ENCODE measurements at places on chromosomes 13 and 19. TPM values are rescaled to one million over a fixed set of nuclear protein-coding genes. Genes with fewer than 3 reads are reported as not detected.

The KIRREL2 gene
- total RNA-seq, result 0.39 TPM

The CEACAM19 gene
- 3.4 TPM for total RNA-seq

The POU2F2 gene
- under 0.01 TPM for total RNA-seq

The ZNF878 gene
- 0.98 TPM for total RNA-seq

The DBP gene
- total RNA-seq, result 5.5 TPM

The PRR19 gene
- 1.2 TPM for total RNA-seq

The SLC6A16 gene
- total RNA-seq, result under 0.01 TPM

The TINCR gene
- total RNA-seq, result 6.2 TPM

Measured in placental epithelial cell (primary cell).